Cortex of kidney (tissue), 1 donor: ENCODE measurements at places on chromosomes 12 and 14.

GRCh38 chr12:128549601-128550218, 274.0 kb downstream of the SLC15A4 start:
- no peak for DNase-seq

DNA sequence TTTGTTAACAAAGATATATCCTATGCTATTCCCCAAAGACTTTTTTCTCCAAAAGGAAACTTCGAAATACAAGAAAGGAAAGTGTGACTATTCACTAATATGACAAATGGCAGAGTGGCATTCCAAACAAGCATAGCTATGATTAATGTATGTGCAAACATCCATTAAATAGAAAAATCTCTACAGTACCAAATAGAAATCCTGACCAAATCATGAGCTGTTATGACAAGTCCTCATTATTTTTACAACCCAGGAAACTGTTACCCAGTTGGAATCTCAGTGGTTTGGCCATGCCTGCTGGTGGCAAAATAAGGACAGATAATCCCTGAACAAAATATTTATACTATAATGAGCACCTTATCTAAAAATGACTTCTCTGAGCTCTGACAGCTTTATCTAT, 202.1 kb downstream of the SEC23A start:
- DNase-seq = no peak

GRCh38 chr14:48936362-48936761, 649.8 kb downstream of the RPS29 start:
- DNase-seq = no peak

- DNase-seq = no peak
These were observed 212.7 kb downstream of the ZFP36L1 start for GRCh38 chr14:68580096-68580645.

- DNase-seq = no peak
These were observed 698.7 kb upstream of the TBX3 start for GRCh38 chr12:115382681-115383080.

- no peak for DNase-seq
These were observed 10.9 kb upstream of the TRPV4 start for GRCh38 chr12:109844091-109844490.

- no peak for DNase-seq
These were observed at the start of gene SLC4A8 for GRCh38 chr12:51424662-51425539. TSS of gene SLC4A8 (plus strand) at chr12:51424831. CDS start at chr12:51424988, 157 bp downstream.

DNA sequence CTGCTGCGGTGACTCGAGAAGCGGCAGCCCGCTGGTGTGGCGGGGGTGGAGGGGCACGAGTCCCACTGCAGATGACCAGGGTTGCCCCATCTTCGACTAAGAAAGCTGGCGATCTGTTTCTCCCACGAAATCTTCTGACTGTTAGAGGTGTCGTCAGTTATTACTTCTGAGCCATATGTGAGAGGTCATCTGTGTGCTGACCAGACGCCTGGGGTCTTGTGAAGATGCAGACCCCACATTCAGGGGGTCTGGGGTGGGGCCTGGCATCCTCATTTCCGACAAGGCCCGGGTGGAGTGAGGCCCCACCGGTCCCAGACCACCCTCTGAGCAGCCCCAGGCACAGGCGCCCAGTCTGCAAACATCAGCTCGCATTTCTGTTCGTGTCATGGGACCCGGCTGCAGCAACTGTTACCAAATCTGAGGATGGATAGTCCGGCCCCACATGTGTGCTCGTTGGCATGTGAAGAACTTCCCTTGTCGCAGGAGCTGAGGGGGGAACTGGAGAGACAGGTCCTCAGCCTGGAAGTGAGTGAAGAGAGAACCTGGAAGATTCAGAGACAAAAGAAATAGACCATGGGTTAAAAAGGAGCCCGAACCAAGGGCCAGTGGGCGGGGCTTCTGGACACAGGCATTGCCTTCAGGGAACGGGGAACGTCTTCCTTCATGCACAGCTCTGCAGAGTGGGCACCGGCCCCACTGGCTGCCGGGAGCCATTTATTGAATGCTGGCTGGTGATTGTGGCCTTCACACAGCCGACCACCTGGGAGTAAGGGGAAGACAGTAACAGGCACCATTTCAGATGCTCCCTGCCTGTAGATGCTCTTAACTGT, 135.2 kb downstream of the ADGRD1 start:
- DNase-seq = no peak

GRCh38 chr14:33979613-33980276, 28.9 kb upstream of the EGLN3 start:
- DNase-seq = no peak

DNA sequence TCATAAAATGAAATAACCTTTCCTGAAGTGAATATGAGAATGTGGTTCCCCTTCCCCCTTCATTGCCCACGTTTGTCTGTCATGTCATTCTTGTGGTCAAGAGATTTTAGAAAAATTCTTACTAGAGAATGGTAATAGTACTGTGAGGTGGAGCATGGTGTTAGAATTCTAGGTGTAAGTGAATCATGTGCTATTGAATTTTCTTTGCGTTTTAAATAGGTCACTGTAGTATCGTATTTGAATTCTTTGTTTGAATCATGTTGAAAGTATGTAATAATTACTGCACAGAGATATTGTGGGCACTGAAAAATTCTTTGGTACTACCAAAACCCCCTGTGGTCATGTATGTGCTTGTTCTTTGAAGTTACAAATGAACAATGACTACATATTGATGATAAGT, 49.9 kb downstream of the FUT8 start:
- no peak for DNase-seq

DNA sequence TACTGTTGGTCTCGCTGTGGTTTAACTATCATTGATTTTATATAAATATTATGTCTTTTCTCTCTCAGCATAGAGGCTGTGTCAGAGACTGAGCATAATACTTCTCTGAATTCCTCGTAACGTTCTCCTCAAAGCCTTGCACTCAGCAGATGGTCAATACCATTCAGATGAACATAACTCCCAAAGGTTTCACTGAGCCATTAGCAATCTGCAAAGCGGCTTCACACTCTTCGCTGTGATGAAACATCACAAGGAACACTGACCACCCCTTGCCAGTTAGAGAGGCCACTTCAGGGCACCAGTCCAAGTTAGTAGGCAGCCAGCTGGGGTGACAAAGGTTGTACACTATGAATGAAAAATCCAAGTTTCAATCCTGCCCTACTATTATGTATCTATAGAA, 30.1 kb upstream of the STON2 start:
- no peak for DNase-seq

DNA sequence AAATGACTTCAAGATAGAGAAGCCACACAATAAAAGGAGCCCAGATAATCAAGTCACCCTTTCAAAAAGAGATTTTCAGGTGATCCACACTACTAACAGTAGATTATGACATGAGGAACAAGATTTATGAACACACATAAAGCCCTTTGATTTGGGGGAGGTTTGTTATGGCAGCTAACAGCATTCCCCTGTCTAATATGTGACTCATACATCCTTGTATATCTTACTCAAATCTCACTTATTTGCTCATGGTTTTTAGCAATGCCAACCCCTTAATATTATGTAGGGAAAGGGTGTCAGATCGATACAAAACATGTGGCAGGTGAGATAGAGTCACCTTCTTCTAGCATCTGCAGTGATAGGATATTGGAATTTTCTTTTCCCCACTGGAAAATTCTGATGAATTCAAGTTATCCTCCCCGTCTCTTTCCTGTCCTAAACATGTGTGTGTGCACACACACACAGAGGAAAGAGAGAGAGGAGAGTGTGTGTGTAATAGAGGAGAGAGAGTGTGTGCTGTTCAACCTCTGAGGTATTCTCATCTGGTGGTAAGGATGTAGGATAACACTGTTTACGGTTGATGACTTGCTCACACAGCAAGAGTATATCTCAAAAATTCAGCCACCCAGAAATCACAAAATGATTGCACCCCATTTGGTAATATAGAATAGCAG, 319.9 kb downstream of the KCNC2 start:
- no peak for DNase-seq
